ENCODE measurements at places on chromosomes 12 and 14. TPM values are rescaled to one million over a fixed set of nuclear protein-coding genes. Genes with fewer than 3 reads are reported as not detected.
A peak's percentile ranks its signal among the peaks of the same experiment; 100 is the strongest.

The CLEC1A gene
- 1.6 TPM for total RNA-seq

The IFNG-AS1 gene
- total RNA-seq = not detected

The AKT1 gene
- 63.8 TPM for total RNA-seq

The MARK3 gene
- total RNA-seq = 56.0 TPM

The LAG3 gene
- 0.24 TPM for total RNA-seq

The SMIM41 gene
- 0.32 TPM for total RNA-seq

The SIRT4 gene
- 7.7 TPM for total RNA-seq

The CFL2 gene
- total RNA-seq = 736 TPM

- no peak overlapping the region for H3K27ac ChIP-seq
- peaks cover 3% of the 10 kb centered on the region for H3K27me3 ChIP-seq
- H3K4me1 ChIP-seq = no peaks in the 10 kb centered on the region
- no peaks in the 10 kb centered on the region for H3K36me3 ChIP-seq
- H3K4me3 ChIP-seq = no peak overlapping the region
These were observed 205.7 kb downstream of the EGLN3 start for GRCh38 chr14:33745163-33745562.

DNA sequence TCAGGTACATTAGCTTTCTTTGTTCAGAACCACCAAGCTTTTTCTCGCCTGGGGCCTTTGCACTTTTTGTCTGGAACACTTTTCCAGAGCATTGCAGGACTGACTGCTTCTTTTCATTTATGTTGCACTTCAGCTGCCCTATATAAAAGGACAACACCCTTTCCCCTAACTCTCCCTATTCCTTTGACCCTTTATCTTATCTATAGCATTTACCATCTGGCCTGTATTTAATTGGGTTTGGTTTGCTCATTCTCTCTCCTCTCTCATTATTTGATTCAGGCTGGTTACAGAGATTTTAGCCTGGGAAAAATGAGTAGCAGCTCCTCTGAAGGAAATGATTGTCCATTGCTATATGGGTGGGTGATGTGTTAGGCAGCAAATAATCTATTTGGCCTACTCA is 165.4 kb downstream of the KICS2 start:
- no peaks in the 10 kb centered on the region for H3K36me3 ChIP-seq
- no peak overlapping the region for H3K4me3 ChIP-seq
- DNase-seq = no peak
- H3K27ac ChIP-seq = no peak overlapping the region

- peaks cover 57% of the 10 kb centered on the region for H3K36me3 ChIP-seq
- H3K27me3 ChIP-seq = no peaks in the 10 kb centered on the region
- no peaks in the 10 kb centered on the region for H3K4me1 ChIP-seq
- no peak for DNase-seq
These were observed 28.6 kb upstream of the ADAM20 start for GRCh38 chr14:70563417-70563816.

- no peak overlapping the region for H3K27ac ChIP-seq
- H3K27me3 ChIP-seq = no peaks in the 10 kb centered on the region
- peaks cover 5% of the 10 kb centered on the region for H3K36me3 ChIP-seq
- H3K4me1 ChIP-seq = peaks cover 58% of the 10 kb centered on the region
- peak overlapping the region; percentile 96 for H3K4me3 ChIP-seq
These were observed 2.9 kb upstream of the GLRX5 start for GRCh38 chr14:95531969-95532368.

DNA sequence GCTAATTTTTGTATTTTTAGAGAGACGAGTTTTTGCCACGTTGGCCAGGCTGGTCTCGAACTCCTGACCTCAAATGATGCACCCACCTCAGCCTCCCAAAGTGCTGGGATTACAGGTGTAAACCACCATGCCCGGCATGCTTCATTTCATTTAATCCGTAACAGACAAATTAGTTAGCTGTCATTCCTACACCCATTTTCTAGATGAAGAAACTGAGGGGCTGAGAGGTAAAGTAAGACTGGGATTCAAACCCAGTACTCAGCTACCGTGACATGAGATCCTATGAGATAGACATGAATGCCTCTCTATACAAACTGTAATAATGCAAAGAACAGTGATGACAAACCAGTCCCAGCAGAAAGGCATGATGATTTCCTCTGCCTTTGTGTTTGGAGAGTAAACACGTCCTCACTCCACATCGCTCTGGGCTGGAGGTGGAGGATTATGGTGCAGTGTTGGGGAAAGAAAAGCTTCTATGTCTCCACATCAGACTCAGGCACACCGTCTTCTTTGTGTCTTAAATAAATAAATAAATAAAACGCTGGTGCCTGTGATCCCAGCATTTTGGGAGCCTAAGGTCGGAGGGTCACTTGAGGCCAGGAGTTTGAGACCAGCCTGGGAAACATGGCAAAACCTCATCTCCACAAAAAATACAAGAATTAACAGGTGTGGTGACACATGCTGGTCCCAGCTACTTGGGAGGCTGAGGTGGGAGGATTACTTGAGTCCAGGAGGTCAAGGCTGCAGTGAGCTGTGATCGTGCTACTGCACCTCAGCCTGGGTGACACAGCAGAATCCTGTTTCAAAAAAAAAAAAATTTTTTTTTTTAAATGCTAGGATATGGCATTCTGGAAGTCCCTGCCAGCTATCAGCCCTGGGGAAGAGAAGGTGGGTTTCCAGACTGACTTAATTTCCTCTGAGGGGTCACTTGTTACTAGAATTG is 10.5 kb downstream of the VSX2 start:
- H3K27ac ChIP-seq = no peak overlapping the region
- no peak for DNase-seq
- no peaks in the 10 kb centered on the region for H3K36me3 ChIP-seq

- no peaks in the 10 kb centered on the region for H3K27me3 ChIP-seq
- no peak for DNase-seq
- H3K4me3 ChIP-seq = no peak overlapping the region
- no peaks in the 10 kb centered on the region for H3K4me1 ChIP-seq
These were observed 41.0 kb downstream of the DMAC2L start for GRCh38 chr14:50353126-50353525.

DNA sequence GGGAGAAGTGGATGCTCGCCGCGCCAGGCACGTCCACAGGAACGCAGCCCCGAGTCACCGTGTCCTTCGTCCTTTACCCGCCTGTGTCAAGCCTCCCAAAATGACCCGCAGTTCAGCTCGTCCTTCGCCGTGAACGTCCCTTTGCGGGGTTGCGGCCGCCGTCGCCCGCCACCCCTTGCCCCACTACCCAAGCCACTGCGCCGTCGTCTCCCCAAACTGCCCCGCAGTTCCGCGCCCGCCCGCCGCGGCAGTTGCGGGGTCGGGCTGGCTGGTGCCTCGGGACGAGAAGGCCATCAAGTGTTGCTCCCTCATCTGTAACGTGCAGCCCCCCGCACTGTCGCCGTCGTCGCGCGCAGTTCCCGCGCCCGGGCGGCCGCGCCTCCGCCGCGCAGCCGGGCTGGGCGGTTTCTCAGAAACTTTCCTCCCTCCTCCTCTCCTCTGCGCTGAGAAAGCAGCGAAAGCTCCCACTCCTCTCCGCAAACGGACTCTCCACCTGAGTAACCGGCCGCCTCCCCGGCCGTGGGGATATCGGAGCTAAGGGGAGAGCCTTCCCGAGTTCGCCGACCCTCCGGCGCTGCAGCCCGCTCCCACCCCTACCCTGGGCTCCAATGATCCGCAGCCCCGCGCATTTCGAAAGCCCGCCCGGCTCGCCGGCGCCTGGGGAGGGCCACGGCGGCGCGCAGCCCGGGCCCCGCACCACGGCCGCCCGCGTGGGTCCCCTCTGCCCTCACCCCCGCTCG is 6.7 kb downstream of the CDKN1B start:
- peak overlapping the region; percentile 93 for H3K27ac ChIP-seq
- peak overlapping the region; percentile 84 for H3K4me3 ChIP-seq
- no peaks in the 10 kb centered on the region for H3K27me3 ChIP-seq
- H3K36me3 ChIP-seq = no peaks in the 10 kb centered on the region
- H3K4me1 ChIP-seq = peaks cover 44% of the 10 kb centered on the region

GRCh38 chr12:31224768-31225448 is 101.0 kb downstream of the SINHCAF start:
- H3K36me3 ChIP-seq = no peaks in the 10 kb centered on the region
- H3K4me1 ChIP-seq = no peaks in the 10 kb centered on the region
- H3K4me3 ChIP-seq = no peak overlapping the region
- no peak for DNase-seq
- H3K27ac ChIP-seq = no peak overlapping the region

GRCh38 chr12:57864442-57865083 is 18.0 kb upstream of the CTDSP2 start:
- no peaks in the 10 kb centered on the region for H3K36me3 ChIP-seq
- H3K27ac ChIP-seq = peak overlapping the region; percentile 97
- peak; percentile 35 for DNase-seq
- peaks cover 25% of the 10 kb centered on the region for H3K4me1 ChIP-seq
- no peaks in the 10 kb centered on the region for H3K27me3 ChIP-seq

- no peak overlapping the region for H3K27ac ChIP-seq
- no peak for DNase-seq
- no peaks in the 10 kb centered on the region for H3K27me3 ChIP-seq
- no peaks in the 10 kb centered on the region for H3K36me3 ChIP-seq
- no peaks in the 10 kb centered on the region for H3K4me1 ChIP-seq
These were observed 100.7 kb upstream of the RTL1 start for GRCh38 chr14:101004176-101004575.

DNA sequence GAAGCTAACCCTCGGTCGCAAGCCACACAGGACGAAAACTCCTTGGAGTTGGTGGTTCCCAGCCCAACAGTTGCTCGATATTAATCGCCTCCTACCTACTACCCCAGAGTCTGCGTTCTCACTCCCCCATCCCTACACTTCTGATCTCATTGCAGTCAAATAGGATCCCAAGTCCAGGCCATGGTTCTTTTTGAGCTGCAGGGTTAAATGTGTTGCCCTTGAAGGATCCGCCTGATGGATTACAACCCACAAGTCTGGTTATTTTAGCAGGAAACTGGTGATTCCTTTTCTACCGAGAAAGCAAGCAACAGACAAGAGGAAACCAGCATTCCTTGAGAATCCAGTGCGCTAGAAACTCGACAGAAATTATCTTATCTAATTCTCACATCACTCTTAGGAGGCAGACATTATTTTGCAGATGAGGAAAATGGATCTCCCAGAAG is 785 bp upstream of the NIN start:
- no peaks in the 10 kb centered on the region for H3K27me3 ChIP-seq
- peaks cover 27% of the 10 kb centered on the region for H3K4me1 ChIP-seq
- no peaks in the 10 kb centered on the region for H3K36me3 ChIP-seq

DNA sequence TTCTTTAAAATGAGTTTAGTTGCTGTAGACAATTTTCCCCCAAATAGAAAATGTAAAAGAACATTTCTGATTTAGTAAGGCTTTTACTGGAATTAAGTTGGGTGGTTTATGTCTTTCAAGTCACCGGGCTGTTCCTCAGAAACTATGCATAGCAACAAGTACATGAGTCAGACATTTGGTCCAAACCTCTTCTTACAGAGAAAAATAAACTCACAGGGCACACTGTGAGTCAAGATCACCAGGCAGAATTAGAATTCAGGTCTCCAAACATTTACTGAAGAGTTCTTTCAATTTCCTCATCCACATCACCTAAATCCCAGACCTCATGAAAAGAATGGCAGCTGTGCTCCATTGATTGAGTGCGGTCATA is 476.1 kb upstream of the SOX5 start:
- H3K27me3 ChIP-seq = no peaks in the 10 kb centered on the region
- H3K4me3 ChIP-seq = no peak overlapping the region
- H3K4me1 ChIP-seq = no peaks in the 10 kb centered on the region
- H3K27ac ChIP-seq = no peak overlapping the region
- no peak for DNase-seq

DNA sequence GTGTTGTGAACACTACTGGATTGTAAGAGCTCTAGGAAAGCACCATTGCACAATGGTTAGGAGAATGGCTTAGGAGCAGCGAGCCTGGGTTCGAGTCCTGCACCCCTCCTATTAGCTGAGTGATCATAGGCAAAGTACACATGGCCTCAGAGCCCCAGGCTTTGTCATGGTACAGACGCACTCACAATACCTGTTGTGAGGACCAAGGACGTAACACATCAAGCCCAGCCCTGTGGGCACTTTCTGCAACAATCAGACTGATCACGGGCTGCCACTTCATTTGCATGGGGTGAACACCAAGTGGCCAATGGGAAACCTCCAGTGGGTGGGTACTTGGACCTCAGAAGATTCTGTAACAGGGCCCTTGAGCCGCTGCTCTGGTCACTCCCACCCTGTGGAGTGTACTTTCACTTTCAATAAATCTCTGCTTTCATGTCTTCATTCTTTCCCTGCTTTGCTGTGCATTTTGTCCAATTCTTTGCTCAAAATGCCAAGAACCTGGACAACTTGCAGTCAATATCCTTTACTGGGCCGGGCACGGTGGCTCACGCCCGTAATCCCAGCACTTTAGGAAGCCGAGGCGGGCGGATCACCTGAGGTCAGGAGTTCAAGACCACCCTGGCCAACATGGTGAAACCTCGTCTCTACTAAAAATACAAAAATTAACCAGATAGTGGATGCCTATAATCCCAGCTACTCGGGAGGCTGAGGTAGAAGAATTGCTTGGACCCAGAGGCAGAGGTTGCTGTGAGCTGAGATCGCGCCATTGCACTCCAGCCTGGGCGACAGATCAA is 28.2 kb downstream of the GLRX5 start:
- no peak overlapping the region for H3K27ac ChIP-seq
- H3K27me3 ChIP-seq = no peaks in the 10 kb centered on the region
- H3K36me3 ChIP-seq = no peaks in the 10 kb centered on the region
- no peak for DNase-seq
- H3K4me1 ChIP-seq = no peaks in the 10 kb centered on the region

DNA sequence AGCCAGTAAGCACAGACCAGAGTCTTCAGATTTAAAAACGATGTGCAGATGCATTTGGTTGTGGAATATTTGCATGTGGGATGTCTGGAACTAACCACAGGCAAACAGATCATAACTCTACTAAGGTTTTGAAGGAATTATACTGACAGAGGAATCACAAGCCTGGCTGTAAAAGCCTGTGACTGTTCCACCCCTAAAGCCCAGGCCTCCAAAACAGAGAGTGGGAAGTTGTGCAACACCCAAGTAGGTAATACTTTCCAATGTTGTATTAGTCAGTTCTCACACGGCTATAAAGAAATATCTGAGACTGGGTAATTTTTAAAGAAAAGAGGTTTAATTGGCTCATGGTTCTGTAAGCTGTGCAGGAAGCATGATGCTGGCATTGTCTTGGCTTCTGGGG is 68.1 kb upstream of the DCD start:
- no peak overlapping the region for H3K4me3 ChIP-seq
- DNase-seq = no peak
- no peaks in the 10 kb centered on the region for H3K36me3 ChIP-seq

- no peak overlapping the region for H3K4me3 ChIP-seq
- H3K27ac ChIP-seq = no peak overlapping the region
- H3K4me1 ChIP-seq = peaks cover 4% of the 10 kb centered on the region
- H3K36me3 ChIP-seq = no peaks in the 10 kb centered on the region
These were observed 41.9 kb upstream of the PLEKHG6 start for GRCh38 chr12:6268484-6269157.

GRCh38 chr12:30811966-30812365 is 57.2 kb upstream of the CAPRIN2 start:
- H3K4me3 ChIP-seq = no peak overlapping the region
- H3K4me1 ChIP-seq = no peaks in the 10 kb centered on the region
- DNase-seq = no peak
- H3K27ac ChIP-seq = no peak overlapping the region
- no peaks in the 10 kb centered on the region for H3K27me3 ChIP-seq
